ENCODE measurements at places on chromosomes 13 and 19.

GRCh38 chr19:45130888-45131615, 29.7 kb downstream of the NKPD1 start:
- DNase-seq: no peak

- no peak for DNase-seq
These were observed 30.6 kb upstream of the FAM216B start for GRCh38 chr13:42750794-42751193.

GRCh38 chr13:62706048-62706447, 1290.4 kb upstream of the PCDH20 start:
- DNase-seq: no peak

GRCh38 chr19:50022823-50023222, 2.3 kb downstream of the VRK3 start:
- no peak for DNase-seq

- no peak for DNase-seq
These were observed 16.2 kb downstream of the PLPP2 start for GRCh38 chr19:275000-275399.

DNA sequence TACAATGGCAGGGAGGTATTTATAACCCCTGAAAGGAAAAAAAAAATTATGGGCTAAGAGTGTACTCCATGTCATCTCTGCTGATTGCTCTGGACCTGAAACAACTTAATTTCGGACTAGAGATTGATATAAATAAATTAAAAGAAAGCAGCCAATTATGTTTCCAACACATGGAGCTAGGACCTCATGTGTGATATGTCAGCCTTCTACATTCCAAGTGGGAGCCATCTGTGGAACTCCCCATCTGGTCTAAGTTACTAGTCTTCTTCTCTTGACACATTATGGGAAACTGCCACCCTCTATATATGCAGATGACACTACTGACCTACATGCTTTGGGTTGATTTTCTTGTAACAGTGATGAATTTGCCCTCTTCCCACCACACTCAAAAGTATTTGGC, 86.1 kb downstream of the FLT1 start:
- DNase-seq: no peak

- no peak for DNase-seq
These were observed 3.8 kb downstream of the SBSN start for GRCh38 chr19:35524181-35524837.

GRCh38 chr13:49220856-49221589, 885 bp downstream of the MLNR start:
- no peak for DNase-seq

DNA sequence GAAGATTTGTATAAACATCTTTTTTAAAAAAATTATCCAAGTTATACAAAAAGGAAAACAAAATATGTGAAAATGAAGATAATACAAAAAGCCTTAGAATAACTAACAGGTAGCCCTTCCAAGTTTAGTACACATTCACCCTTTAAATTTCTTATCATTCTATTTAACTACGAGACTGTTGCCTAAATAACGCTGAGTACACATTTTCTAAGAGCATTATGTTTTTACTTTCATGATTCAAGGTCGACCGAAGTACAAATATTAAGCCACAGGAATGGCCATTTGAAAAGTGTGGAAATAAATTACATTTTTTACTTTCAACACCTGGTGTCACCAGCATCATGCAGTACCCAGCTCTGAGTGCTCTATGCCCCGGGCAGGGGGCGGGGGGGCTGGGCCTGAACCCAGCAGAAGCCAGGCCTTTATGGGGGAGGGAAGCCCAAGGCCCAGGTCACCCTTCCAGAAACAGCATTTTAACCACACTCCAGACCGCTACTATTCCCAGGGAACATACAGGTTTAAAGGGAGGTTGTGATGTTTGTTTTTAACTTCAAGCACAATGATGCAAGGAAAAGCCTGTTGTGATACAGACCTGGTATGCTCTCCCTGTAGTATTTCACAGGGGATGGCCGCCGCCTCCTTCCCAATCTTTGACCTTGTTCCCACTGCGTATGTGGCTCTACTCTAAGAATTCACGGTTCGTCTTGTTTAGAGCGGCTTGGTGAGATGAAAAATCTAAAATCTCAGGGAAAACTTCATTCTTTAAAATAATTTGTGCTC, 24.0 kb downstream of the GGACT start:
- no peak for DNase-seq

GRCh38 chr19:3655402-3656072, 28.9 kb upstream of the CACTIN start:
- peak; percentile 97 for DNase-seq

DNA sequence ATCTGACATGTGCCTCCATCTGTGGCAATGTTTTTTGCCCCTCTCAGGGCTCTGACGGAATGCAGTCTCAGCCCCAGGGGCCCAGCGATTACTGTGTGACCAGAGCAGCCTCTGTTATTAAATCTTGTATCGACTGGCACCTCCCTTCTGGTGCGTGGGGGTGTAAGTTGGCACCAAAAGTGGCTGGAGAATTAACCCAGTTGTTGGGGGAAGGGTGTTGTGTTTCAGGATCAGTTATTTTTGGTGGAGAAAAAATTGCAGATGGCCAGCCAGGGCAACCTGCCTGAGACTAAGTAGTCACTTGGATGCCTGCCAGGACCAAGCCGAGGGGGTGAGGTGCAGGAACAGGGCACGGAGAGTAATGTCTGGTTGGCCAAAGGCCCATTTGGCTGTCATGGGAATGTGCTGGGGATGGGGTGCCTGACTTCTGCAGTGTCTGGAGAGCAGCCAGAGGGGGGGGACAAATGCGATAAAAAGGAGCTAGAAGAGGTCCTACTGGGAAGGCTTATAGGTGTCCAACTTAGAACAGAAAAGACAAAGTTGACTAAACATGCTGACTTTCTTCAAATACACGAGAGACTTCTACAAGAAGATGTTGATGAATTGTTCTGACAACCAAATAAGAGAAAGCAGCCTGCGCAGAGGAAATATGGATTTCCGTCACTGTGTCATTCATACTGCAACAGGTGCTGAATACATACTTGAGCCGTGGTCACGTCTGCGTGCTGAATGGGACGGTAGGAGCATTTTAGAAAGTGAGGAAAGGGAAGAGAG, 69.8 kb downstream of the SIAH3 start:
- DNase-seq: peak; percentile 26

DNA sequence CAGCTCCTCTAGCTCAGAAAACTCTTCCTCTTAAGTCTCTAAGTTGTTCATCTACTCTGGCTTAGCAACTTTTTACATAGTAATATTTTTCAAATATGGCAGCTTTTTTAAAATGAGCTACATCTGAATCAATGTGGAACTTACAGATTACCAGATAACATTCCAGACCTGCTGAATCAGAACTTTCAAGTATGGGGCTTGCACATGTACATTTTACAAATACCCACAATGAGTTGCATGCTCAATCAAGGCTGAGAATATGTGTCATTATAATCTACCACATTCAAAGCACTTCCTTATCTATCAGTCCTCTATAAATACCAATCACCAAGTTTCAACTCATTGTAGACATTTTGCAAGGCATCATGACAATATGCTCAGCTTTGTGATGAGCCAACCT, 383.1 kb downstream of the FGF14 start:
- no peak for DNase-seq

DNA sequence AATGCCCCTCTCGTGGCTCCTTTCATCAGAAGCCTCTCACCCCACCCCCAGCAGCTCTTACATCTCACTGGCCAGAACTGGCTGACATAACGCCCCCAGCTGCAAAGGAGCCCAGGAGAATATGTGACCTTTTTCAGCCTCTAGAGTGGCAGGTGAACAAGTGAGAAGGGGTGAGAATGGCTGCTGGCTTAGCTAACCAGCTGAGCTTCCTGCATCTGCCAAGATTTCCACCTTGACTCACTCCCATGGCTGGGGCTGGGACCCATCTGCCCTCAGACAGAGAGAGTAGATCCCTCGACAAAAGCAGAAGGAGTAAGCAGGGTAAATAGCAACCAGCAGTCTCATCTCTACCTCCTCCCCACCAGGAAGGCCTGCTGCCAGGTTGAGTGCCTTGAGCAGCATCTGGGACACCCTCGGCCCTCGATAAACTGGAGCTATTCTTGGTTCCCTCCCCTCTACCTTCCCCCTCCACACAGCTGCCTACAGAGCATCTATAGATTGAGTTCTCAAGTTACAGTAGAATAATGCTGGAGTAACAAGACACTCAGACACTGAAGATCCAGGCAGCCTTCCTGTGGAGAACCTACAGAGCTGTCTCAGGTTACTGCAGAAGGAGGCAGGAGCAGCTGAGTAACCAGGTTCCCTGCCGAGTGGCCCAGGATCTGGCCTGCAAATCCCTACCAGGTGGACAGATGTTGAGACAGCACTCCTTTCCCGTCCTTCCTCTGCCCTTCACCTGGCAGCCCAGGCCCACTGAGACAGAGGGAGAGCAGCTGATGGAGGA, 15.5 kb downstream of the KASH5 start:
- peak; percentile 31 for DNase-seq

DNA sequence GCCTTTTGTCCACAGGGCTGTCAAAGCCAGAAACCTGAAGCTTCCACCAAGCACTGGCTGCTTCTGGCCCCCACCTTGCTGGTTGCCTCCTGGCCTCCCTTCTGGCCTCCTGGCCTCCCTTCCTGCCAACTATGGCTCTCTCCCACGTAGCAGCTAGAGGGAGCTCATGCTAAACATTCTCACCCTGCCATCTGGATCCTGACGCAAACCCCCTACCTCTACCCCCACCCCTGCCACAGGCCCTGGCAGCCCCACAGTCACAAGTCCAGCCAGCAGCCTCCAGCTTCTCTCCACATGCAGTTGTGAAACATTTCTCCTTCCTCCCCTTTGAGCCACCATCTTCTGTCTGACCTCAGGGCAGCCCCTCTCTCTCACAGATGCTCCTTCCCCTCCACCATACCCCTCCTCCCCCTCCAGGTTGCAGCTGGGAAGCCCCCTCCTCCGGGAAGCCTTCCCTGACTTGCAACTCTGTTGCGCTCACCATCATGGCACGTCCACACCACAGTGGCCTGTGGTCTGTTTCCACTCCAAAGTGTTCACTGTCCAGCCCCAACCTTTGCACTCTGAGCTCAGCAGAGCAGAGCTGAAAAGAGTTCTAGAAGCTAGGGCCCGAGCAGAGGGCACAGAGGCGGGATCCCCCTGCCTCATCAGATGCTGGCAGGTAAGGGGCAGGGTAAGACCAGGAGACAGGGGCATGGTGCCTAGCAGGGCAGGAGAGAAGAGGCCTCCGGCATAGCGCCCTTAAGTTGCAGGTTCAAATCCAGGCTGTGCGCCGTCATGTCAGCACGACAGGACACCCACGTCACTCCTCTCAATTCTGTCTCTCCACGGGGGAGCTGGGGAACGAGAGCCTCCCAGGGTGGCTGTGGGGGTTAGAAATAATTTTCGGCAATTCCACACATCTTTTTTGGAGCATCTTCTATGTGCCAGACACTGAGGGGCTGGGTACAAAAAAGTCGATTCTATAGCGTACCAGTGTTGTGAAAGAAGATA, 7.3 kb downstream of the ADGRL1 start:
- peak; percentile 17 for DNase-seq

- DNase-seq: no peak
These were observed 1417.0 kb downstream of the EFNB2 start for GRCh38 chr13:105118426-105118985.

DNA sequence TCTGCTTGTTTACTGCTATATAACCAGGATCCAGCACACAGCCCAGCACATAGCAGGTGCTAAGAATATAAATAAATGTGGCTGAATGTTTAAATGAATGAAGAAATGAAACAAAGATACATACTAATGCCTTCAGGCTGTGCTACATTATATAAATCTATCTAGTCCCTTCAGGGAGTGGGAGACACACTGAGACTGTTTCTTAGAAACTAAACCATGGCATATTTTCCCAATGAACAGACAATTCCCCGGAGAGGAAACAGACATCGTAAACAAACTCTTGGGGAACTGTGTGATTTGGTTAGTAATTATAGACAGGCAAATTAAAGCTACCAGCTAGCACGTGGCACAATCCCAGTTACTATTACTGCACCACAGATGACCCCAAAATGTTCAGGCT, 9.7 kb upstream of the FEM1A start:
- DNase-seq: no peak

- DNase-seq: no peak
These were observed 488 bp upstream of the EEF2 start for GRCh38 chr19:3985643-3986259.

GRCh38 chr13:41075034-41075433, 13.7 kb downstream of the WBP4 start:
- peak; percentile 26 for DNase-seq

DNA sequence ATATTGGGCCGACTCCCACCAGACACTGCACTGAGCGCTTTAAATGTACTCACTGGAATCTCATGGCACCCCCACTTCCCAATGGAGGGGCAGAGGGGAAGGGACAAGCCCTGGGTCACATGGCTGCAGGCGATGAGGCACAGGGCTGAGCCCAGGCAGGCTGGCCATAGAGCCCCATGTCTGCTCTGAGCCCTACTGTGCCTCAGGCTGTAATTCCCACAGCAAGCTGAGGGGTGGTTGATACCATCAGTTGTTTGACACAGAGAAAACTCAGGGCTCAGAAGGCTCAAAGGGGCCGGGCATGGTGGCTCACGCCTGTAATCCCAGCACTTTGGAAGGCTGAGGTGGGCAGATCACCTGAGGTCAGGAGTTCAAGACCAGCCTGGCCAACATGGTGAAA, 25.1 kb downstream of the RFX1 start:
- no peak for DNase-seq

DNA sequence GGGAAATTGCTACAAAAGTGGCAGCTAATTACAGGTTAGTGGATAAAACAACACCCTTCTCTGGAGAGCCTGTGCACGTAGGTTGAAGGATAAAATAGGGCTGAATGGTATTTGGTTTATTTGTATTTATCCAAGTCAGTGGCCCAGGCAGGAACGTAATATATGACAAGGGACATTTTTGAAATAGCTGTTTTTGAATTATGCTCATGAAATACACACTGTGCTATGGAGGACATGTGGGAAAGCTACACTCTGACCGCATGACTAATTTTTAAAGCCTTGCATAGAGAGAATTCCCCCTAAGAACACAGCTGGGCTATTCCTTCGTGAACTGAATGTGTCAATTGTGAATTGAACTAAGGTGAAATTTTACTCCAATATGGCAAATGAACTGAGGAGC, 292.1 kb upstream of the MAB21L1 start:
- peak; percentile 91 for DNase-seq

GRCh38 chr19:1028062-1028926, 1.9 kb downstream of the CNN2 start:
- peak; percentile 99 for DNase-seq

DNA sequence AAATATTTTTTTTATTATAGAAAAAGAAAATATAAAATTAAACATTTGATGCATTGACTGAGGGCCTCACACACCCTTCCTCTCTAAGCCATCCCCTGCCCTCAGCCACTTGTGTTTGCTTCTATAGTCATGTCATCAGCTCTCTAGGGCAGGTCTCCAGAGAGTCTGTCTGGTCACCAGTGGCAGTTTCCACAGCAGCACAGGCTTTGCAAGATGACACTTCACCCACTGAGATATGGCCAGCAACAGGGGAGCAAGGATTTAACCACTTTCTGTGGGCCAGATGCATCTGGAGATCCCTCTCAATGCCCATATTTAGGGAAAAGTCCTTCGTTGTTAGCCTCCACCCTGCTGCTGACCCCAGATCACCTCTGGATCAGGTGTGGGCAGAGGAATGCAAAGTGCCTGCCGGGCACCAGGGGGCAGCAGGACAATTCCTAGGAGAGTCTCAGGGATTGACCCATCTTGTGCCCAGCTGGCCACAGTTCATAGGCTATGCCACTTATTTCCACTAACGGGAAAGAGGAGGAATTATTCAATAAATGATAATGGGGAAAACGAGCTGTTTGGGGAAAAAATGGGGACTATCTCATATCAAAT, 4.8 kb downstream of the ABCC4 start:
- no peak for DNase-seq
